ENCODE measurements at places on chromosomes 2 and 18.

DNA sequence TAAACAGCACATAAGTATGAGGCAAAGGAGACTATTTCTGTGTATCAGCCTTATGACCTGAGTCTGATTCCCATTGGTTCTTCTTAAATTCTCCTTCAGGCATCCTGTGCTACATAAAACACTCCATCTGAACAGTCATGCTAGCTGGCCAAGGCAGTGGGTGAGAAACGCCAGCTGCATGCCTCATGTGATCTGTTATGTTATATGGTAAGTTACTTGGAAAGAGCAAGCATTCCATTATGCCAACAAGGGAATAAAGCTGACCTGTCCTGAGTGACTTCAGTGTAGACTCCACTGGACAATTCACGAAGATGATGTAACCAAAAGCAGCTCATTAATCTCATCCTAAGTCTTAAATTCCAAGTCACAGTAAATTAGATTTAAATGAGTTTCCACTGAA is 216.5 kb upstream of the FN1 start:
- DNase-seq, result no peak

DNA sequence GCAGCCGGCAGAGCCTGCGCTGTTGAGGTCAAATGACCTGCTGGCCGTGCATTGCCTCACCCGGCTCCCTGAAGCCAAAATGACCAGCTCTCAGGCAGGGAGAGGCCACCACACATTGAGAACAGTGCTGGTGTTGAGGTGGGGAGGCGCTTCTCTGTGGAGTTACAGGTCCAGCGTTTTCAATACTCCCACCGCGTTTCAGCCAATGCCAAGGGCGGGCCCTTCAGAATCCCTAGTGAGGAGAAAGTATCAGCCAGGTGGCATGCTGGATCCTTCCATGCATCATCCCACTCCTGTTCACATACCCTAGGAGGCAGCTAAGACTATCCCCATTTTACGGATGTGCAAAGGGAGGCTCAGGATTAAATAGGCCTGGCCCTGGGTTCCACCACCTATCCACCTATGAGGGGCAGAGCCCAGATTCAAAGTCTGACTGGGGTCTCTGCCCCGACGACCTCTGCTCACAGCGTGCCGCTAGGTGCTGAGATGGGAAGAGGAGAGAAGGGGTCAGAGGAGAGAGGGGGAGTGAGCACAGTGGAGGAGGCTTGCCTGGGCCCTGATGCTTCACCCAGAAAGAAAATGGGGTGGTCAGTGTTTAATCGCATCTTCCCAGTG is 137.6 kb upstream of the ID2 start:
- no peak for DNase-seq

DNA sequence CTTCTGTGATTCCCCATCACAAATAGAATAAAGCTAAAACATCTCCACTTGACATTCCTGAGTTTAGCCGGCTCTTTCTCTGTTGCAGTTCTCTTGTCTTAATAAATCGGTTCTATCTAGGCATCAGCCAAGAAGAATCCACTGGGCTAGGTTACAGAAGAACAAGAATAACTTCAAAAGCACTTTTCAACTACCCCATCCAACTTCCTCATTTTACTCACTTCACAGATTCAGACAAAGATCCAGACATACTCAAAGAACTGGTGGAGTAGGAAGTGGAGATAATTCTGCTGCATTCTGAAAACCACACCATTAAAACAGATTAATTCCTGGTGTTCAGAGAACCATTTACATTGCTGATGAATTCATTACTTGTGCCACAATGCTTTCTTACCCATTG is 9.6 kb upstream of the ALPK2 start:
- DNase-seq, result no peak

- no peak for DNase-seq
Observed at GRCh38 chr2:170038734-170039133, 139.2 kb upstream of the MYO3B start.

DNA sequence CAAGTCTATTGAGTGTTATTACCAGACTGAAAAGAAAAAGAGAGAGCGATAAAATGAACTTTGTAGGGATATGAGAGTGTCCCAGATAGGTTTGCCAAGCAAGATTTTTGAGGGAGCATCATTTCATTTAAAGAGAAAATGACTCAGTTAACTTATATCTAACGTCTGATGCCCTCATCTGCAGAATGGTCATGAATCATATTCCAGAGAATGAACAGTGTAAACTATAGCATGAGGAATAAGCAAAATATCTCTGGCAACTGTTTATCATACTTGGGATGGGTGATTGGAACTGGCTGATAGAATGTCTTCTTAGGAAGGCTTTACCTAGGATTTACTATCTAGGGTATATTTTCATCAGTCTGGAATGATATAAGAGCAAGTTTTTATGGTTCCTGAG is 289.4 kb downstream of the CMPK2 start:
- DNase-seq, result peak; percentile 65

DNA sequence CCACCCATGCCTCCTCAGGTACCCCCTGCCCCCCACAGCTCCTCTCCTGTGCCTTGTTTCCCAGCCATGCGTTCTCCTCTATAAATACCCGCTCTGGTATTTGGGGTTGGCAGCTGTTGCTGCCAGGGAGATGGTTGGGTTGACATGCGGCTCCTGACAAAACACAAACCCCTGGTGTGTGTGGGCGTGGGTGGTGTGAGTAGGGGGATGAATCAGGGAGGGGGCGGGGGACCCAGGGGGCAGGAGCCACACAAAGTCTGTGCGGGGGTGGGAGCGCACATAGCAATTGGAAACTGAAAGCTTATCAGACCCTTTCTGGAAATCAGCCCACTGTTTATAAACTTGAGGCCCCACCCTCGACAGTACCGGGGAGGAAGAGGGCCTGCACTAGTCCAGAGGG is 803 bp upstream of the DES start:
- DNase-seq, result no peak

- DNase-seq, result no peak
Observed at GRCh38 chr2:191311627-191312026, 66.4 kb downstream of the MYO1B start.

GRCh38 chr18:22132258-22132657 is 37.1 kb upstream of the GATA6 start:
- DNase-seq, result no peak

DNA sequence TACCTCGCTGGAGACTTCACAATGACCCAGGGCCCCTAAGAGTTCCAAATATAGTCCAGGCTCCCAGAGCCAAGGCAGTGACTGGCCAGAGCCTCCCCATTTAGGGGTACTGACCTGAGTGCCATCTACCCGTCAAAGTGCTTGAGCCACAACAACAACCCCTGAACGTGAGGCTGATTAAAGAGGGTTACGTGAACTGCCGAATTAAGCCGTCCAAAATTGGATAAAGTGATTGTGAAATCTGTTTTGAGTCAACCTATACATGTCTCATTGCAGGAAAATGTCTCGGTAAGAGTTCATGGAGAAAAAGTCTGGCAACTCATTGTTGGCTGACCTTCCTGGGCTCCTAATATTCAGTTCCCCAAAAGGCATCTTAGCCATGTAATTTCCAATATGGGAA is 116.3 kb downstream of the TTC32 start:
- no peak for DNase-seq

DNA sequence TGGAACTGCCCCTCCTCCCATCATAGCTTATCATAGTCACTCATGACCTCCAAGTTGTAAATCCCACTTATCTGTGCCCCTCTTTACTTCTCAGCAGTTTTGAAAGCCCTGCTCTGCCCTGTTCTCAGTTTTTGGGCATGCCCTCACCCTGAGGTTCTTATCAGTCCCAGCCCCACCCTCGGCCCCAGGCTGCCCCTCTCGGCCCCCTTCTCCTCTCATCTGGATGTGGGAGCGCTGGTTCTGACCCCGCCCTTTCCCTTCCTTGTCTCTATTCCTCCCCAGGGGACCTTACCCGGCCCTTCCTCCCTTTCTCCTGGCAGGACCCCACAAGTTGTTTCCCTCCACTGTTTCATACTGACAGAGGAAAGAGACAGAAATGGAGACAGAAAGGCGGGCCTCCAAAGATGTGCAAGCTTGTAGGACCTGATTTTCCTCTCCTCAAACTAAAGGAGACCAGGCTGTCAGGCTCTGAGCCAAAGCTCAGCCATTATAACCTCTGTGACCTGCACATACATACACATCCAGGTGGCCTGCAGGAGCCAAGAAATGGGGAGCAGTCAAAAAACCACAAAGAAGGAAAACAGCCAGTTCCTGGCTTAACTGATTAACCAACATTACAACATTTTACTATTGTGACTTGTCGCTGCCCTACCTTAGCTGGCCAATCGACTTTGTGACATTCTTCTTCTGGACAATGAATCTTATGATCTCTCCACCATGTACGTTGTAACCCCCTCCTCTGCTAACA is 171.0 kb upstream of the HS6ST1 start:
- DNase-seq, result no peak

GRCh38 chr18:68525091-68525490 is 189.8 kb downstream of the TMX3 start:
- no peak for DNase-seq

GRCh38 chr2:234375176-234375880 is 121.6 kb downstream of the ARL4C start:
- no peak for DNase-seq

- DNase-seq, result no peak
Observed at GRCh38 chr2:168426861-168427260, 29.2 kb upstream of the CERS6 start.

DNA sequence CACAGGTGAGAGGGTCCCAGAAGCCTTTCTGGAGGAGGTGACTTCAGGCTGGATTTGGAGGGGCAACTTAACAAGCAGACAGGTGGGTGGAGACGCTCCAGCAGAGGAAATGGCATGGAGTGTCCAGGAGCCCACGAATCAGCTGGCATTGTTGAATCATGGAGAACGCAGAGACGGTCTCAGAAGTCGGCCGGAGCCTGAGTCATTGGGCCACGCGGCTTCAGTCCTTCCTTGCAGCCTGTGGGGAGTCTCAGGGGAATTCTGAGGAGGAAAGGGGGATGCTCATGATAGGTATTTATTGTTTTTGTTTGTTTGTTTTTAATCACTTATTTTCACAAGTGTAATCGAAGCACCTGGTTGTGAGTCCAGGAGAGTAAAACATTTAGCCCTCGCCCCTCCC is 184.6 kb upstream of the HDAC4 start:
- DNase-seq, result no peak

DNA sequence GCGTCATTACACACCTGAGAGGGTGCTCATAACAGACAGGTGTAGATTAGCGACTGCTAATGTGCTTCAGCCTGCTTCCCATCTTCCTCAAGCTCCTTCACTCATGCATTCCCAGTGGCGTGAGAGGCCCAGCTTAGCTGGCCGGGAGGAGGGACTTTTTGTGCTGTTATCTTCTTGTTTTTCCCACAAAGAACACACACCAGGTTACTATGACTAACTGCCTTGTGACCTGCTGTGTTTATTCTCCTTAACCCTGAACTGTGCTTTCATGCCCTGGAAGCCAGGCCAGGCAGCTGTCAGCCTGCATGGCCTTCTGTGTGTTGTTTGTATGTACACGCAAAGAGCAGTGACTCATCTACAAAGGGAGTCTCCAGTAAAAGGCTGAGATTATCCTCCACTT is 143.8 kb downstream of the PIEZO2 start:
- DNase-seq, result no peak

DNA sequence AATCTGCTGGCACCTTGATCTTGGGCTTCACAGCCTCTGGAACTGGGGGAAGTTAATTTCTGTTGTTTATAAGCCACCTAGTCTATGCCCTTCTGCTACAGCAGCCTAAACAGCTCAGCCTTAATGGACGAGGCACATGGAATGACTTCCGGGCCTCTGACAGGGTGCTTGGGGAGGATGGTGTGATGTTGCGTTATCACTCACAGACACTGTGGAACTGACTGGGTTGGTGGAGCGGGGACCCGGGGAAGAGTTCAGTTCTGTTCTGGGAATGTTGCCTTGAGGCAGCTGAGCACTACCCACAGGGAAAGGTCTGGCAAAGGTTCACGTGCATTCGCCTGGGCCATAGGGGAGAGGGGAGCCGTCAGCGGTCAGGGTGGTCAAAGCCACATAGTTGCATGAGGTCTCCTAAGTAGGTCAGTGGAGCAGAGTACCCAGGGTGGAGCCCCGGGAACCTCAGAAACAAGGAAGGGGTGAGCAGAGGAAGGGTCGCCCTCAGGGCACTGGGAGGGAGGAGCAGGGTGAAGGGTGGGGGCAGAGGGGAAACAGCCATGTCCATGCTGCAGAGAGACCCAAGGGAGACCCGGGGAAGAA is 36.2 kb downstream of the LRRFIP1 start:
- no peak for DNase-seq

DNA sequence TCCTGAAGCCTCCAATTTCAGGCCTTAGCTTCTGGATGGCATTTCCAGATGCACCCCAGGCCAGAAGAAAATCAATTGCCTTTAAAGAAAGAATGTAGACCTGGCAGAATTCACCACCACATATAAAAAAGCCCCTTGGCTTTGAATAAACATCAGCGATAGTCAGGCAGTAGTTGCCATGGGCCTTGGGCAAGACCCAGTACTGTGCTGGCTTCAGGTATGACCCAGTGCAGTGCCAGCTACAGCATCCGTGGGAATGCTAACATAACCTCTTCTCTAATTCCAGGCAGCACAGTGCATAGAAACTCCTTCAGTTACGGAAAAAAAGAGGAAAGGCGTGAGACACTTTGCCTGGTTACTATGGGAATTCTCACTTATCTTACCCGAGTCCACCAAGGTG is 539.6 kb upstream of the LRRTM4 start:
- no peak for DNase-seq

- DNase-seq, result no peak
Observed at GRCh38 chr2:5932556-5933469, 240.6 kb downstream of the SOX11 start.

DNA sequence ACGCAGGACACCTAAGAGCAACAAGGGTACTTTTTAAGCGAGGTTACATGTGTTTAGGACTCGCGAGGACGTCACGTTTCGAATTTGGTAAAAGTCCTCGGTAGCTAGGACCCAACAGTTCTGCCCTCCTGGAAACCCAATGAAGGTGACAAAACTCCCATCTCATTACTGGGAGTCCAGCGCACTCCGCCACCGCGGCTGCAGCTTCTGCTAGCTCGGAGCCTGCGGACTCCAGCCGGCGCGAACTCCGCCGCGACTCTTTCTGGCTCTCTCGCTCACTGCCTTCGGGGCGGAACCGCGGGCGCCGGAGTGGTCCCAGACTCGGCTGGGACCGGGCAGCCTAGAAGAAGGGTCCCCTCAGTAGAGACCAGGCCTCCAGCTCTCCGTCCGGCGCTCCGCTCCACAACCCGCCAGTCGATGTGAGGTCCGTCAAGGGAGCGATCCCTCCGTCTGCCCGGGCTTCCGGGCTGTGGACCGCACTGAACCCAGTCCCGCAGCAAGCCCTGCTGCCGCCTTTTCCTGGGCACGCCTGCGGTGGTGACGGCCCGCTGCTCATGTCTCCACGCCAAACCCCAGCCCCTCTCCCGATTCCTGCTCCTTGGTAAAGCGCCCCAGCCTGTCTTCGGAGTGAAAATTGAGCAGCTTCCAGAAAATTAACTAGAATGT is 3.0 kb upstream of the OSR1 start:
- no peak for DNase-seq

DNA sequence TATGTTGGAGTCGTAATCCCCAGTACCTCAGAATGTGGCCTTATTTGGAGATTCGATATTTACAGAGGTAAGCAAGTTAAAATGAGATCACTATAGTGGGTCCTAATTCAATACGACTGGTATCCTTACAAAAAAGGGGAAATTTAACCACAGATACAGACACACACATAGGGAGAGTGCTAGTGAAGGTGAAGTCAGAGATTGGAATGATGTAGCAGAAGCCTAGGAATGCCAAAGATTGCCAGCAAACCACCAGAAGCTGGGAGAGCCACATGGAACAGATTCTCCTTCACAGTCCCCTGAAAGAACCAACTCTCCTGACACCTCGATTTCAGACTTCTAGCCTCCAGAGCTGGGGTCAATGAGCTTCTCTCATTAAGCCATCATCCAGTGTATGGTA is 17.7 kb upstream of the ACTR3 start:
- no peak for DNase-seq

- no peak for DNase-seq
Observed at GRCh38 chr2:82411071-82411470, 2048.0 kb downstream of the SUCLG1 start.

- no peak for DNase-seq
Observed at GRCh38 chr2:173990970-173991819, 26.0 kb upstream of the SP3 start.

Measured in amniotic stem cell (primary cell).